Stimulated activated CD4-positive, alpha-beta T cell treated with anti-CD3 and anti-CD28 coated beads, Interleukin-15, amount 100 ng/mL, for 1 hour (primary cell): ENCODE measurements at places on chromosomes 12 and 14.

DNA sequence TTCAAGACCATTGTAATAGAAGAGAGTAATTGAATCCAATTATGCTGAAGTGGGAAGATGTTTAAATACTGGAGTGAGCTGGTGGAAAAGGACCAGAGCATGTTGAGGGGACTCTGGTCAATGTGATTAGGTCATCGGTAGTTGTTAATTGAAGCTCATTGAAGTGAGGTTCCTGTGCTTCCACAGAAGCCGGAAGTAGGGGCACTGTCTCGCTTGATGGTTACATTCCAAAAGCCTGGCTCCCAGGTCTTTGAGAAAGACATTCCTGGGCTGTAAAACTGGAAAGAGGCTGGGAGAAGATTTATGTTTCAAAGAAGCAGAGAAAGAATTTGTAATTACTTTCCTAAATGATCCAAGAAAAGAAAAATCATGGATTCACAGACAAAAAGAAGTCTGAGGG, 12.3 kb upstream of the CLECL1 start:
- DNase-seq = no peak

GRCh38 chr14:102941419-102942011, 19.1 kb downstream of the AMN start:
- no peak for DNase-seq

DNA sequence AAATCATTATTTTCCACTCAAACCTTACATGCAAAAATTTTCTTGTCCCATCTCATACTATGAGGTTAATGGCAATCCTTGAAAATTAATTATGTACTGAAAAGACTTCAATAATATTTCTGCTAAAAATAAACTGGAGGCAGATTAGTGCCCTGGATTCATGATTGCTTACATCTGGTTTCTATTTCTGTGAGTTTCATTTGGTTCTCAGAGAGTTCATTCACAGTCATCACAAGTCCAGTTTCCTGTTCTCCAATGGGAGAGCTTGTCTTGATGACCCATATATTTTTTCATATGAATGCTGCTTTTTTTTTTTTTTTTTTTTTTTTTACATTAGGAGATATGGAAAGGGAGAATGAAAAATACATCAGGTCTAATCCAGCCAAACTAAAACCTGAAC, 6.6 kb upstream of the PTHLH start:
- DNase-seq = no peak

GRCh38 chr12:54970741-54971140, 13.8 kb downstream of the TESPA1 start:
- DNase-seq = no peak

DNA sequence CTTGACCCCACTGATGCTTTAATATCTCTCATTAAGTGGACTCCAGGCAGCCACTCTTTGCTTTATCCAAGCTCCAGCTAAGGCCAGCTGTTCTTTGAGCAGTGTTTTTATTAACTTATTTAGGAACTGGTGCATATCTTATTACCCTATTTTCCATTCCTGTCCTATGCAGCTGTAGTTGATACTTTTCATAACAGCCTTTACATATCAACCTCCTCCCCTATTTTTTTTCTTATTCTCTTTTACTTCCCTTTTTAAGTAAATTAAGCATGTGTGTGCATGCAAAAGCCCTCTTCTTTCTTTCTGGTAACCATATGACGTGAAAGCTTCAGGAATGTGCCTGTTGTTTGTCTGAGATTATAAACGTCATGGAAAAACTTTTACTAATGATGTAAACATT, 121.2 kb downstream of the PTPRQ start:
- no peak for DNase-seq

DNA sequence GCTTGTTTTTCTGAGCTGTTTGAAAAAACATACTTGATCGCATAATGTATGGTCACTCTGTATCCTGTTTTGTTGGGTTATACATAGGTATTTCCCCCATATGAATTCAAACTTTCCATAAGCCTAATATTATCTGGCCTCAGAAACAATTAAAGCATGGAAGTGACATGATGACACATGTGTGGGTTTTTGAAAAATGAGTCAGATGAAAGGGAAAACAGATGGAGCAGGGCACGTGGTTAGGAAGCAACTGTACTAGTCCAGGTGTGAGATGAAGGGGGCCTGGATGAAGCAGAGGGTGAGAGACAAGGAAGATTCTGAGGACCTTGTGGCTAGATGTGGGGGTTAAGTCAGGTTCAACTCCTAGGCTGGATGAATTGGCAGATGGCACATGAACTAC, 92.7 kb upstream of the DNM1L start:
- DNase-seq = no peak

GRCh38 chr12:75751769-75752471, 240.5 kb upstream of the KRR1 start:
- DNase-seq = no peak

GRCh38 chr12:118680356-118680963, 300.9 kb upstream of the SRRM4 start:
- no peak for DNase-seq

DNA sequence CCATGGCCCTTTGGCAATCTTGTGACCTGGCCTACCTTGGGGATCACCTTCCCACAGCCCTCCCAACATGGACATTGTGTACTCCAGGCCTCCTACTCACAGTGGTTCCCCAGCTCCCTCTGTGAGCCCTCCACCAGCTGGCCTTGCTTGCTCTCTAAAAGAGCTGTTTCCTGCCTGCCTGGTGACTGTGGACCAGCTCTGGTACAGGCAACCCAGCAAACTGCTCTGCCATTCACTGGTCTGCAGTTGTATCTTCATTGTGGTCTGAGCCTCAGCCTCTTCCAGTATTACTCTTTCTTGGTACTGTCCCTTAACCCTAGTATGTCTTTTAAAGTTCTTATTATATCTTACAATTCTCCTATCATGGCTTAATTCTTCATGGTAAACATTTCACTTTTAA, 236.2 kb downstream of the KTN1 start:
- no peak for DNase-seq

DNA sequence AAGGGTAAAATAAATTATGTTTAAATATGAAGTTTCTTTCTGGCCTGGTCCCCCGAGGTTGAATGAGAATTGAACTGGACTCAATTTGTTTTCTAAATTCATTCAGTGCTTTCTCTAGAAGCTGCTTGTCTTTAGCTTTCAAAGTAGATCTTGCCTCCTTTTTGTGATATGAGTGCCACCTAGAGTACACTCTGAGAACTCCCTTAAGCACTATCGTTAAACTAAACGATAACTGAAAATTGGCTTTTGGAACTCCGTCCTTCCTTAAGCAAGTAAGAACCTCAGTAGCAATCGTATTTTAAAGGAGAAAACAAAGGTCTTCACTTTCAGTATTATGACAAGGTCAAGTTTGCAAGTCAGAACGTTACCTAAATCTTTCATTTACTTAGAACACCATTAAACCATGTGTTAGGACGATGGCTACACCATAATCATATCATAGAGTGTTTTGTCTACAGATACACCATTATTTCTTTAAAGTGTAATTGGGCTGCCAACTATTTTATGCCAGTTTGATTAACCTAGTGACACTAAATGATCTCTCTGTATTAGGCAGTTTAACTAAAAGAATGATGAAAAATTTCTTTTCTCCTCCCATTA, 364.8 kb downstream of the SNAPC1 start:
- no peak for DNase-seq

DNA sequence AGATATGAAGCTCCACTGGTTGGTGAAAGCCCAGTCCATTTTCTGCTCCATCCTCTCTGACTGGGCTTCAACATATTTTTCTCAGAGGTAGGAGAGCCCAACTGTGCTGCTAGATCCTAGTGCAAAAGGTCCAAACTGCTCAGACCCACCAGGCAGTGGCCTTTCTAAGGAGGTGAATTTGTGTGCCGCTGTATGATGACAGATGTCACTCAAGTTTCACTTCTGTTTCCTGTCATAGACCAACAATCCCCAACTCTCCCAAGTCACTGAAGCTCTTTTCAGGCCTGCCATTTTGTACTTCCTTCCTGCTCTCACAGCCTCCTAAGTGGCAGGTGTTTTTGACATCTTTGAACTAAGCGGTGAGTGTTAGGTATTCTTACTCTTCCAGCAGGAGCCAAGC, 16.4 kb upstream of the RNASE4 start:
- DNase-seq = no peak

GRCh38 chr12:91889059-91889458, 256.6 kb downstream of the BTG1 start:
- no peak for DNase-seq

- DNase-seq = no peak
Observed at GRCh38 chr12:71536939-71537622, 97.5 kb downstream of the LGR5 start.
